ENCODE measurements at places on chromosomes 6 and 20.

DNA sequence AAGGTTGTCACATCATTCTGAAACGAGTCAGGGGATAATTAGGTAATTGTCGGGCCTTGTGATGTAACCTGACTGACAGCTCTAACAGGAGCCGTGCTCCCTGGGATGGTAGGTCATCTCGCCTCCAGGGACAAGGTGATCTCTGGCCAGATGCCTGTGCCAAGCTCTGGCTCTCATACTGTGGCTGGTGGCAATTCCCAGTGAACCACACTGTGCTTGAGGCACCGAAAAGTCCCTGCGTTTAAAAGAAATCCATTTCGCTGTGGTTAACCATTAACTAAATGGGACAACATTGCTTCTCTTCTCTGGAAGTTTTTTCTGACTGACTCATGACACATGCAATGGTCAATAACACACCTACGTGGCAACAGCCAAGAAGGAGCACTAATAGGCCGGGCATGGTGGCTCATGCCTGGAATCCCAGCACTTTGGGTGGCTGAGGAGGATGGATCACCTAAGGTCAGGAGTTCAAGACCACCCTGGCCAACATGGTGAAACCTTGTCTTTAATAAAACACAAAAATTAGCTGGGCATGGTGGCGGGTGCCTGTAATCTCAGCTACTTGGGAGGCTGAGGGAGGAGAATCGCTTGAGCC is 669.2 kb downstream of the PRKN start:
- no peak for DNase-seq

DNA sequence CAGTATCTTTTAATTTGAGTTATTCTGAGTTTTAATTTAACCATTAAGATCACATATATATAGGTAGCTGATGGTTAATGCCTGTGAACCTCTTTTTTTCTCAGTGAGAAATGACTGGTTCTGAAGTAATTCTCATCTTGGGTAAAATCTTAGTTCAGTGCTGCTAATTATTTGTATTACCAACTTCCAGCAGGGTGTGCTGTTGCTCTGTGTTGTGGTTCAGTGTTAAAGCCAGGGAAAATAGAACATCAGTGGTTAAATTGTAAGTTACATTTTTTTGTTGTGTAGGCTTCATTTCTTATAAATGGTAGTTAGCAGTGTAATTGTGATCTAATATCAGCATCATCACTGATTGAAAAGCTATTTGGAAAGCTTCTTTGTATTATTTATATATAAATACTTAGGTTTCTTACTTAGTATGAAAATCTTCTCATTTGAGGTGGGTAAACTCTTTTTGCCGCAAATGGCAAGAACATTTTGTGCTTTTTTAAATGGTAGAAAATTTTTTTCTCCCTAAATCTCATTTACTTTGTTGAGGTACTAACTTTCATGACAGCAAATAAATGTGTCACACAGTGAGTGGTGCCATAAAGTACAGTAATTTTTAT is 43.7 kb downstream of the CDC5L start:
- peak; percentile 54 for DNase-seq

DNA sequence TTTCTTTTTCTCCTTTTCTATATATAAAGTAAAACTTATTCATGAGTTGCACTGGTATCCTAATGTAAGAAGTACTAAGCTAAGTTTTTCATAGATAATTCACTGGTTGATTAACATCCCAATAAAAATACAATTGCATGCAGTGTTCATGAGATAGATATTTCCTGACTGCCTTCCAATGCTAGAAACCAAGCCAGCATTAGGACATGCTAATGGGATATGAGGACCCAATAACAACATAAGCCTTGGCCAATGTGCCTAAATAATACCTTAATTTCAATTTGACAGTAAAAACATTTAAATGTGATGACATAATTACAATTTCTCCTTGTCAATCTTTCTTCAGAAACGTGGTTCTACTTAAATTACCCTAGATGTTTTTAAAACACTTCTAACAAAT is 152.7 kb downstream of the RNGTT start:
- no peak for DNase-seq

DNA sequence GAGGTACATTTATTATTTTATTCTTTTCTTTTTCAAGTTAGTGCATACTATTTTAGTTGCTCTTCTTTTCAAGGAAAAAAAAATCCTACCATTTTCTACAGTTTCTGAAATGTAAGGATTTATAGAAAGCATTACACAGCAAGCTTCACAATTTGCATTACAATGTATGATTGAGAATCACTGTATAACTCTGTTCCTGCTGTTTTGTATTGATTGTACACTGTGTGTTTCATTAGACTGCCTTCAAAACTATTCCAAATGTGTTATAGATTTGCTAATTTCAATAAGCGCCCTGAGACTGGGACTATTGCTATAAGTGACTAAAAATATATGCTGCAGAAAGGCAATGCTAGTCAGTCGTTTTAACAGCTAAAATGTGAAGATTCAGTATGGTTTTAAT is 479.7 kb upstream of the EYS start:
- DNase-seq = no peak

DNA sequence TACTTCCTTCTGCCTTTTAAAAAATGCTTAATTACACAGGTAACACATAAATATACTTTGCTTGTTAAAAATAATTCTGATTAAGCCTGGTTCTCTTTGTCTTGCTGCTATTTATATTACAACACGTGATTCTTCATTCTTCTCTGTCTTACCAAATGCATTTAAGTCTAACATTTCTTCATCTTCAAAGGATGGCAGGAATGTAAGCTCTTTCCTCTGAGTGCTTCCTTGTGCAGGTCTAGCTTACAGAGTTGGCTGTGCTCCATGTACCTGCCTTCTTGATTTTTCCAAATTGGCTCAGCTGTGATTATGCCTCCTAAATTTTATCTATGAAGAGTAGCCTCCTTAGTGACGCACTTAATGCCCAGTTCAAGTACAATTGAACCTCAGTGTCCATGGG is 44.4 kb downstream of the RNF144B start:
- DNase-seq = no peak

DNA sequence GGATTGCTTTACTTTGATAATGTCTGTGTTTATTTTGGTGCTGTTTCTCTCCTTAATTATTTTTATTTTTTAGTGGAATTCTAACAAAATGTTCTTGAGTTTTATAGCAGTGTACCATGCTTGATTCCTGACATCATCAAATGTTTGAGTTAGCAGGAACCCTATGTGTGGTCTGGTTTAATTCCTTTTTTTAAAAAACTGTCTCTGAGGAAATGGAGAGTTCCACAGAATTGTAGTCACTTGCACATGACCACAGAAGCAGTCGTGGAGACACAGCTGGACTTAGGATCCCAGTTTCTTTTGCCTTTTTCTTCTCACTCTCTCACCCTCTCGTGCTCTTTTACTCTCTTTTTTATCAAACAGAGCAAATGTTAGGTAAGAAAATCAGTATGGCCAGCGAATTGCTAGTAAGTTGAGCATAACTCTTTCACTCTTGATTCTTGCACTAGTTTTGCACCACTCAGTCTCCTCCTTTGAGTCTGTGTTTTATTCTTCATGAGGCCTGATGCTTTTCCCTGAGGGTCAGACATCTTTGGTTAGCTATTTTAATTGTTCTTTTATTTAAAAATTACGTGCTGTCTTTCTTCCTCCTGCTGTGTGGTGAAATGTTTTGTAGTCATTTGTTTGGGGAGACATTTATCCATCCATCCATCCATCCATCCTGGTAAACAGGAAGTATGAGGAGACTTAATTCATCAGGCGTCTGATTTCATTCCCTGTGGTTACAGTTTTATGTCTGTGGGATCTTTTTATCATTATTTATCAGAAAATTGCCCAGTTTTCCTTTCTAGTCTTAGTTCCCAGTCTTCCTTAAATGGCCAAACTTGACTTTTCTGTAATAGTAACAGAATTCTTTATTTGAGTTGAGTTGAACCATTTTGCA is 83.0 kb downstream of the SCAF8 start:
- no peak for DNase-seq

DNA sequence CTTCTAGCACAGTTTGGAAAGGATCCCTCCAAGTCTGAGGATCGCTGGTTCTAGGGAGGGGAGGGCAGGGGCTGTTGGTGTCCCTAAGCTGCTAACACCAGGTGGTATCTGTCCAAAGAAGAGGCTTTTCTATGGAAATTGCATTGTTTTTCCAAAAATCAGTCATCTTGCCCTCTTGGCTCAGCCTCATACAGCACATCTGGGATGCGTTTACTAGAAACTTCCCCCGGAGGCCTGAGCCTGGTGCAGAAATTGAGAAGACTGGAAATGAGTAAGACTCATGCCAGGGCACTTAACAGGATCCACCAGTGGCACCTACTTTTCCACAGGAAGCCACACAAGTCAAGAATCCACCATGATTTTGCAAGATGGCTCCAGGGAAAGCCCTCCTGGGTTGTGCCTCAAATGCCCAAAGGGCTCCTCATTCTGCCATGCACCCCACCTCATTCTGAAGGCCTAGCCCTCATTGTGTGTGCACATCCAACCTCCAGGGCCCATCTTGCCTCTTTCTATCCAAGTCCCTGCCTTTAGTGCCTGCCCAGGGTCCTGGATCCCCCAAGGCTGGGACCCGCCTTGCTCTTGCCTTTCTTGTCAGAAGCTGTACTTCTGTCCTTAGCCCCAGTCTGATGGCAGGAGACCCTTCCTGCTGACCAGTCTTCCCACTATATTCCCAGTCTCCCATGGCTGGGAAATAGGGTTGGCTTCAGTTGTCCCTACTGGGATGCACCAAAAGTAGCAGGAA is 97.6 kb downstream of the MRPL14 start:
- DNase-seq = no peak

DNA sequence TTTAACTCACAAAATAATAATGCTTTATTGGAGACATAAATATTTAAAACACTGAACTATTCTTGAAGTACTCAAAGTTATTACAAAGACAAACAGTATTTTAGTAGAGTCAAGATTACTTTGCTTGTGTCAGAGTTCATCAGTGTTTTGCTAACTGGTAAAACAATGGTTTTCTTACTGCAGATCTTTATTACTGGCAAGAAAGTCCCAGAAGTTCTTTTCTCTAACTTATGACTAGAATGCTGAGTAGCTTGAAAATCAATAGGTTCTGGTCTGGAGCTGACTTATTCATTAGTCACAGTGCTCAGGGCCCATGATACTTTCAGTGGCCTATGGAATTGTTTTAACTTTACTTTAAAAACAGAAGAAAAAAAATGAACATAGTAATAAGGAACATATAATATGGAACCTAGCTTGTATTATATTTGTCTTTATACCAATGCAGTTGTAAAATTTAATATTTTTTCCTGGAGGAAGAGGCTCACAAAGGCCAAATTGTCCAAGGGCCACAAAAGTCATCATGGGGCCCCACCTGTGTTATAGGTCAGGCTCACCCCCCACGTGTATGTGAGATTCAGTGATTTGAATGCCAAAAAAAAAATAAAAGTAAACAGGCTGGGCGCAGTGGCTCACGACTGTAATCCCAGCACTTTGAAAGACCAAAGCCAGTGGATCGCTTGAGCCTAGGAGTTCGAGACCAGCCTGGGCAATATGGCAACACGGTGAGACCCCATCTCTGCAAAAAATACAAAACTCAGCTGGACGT is 53.3 kb downstream of the PLEKHG1 start:
- no peak for DNase-seq

- peak; percentile 4 for DNase-seq
Measured at GRCh38 chr6:100228437-100228833, 234.4 kb upstream of the MCHR2 start.

DNA sequence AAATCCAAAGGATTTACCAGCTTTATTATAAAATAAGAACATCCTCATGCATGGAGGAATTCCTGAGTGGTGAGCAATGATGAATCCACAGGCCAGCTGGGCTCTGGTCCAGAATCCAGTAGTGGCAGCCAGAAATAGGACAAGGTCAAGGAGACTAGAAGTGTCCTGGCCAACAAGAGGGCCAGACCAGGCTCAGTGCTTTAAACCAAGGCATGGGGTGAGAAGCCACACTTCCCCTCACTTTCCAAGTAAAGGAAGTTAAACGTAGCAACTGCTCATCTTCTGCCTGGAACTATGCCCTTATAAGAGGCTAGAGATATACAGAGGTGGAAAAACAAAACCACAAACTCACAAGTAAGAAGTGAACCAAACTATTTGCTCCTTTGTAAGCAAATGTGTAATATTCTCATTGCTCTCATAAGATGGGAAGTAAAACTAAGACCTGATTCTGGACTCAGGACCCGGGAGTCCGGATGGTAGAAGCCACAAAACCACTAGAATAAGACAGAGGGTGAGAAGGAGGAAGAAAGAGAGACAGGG is 253.2 kb downstream of the UST start:
- peak; percentile 9 for DNase-seq

DNA sequence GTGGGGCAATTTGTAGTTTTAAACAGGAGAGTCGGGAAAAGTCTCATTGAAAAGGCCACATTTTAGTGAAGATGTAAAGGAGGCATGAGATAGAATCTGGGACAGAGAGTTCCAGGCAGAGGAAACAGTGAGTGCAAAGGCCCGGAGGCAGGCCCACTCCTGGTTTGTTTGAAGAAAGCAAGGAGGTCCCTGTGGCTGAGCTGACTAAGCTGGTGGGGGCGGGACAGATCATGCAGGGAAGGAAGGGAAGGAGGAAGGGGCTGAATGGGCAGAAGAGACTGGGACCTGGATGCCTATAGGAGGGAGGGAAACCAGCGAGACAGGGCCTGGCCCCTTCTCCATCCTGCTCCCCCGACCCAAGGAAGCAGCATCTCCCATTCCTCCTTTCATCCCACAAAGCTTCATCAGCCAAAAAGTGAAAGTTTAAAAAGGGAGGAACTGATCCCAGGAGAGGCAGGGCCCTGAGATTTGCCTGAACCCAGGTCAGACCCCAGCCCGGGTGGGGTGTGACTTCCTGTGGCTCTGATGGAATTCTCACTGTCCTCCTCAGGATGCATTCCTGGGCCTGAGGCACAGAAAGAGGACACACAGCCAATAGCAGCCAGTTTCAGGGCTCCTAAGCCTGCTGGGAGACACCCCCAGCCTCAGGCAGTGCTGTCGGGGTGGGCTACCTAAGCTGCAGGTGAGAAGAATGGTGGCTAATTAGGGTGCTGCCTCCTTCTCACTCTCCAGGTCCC is 54.2 kb upstream of the SIRPA start:
- no peak for DNase-seq

DNA sequence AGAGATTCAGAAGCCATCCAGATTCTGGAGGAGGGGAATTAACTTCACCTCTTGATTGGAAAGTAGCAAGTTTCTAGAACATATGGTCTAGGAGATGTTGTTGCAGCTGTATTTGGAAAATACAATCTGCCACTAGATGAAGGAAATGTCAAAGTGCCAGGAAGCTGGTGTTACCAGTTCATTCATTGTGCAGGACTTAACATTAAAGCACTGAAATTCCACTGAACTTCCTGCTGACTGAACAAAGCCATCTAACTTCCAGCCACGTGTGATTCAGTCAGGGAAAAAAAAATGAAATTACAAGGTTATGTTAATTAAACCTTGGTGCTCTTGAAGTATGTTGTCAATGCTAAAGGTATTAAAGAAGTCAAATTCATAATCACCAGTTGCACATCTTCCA is 321.5 kb upstream of the SASH1 start:
- no peak for DNase-seq

DNA sequence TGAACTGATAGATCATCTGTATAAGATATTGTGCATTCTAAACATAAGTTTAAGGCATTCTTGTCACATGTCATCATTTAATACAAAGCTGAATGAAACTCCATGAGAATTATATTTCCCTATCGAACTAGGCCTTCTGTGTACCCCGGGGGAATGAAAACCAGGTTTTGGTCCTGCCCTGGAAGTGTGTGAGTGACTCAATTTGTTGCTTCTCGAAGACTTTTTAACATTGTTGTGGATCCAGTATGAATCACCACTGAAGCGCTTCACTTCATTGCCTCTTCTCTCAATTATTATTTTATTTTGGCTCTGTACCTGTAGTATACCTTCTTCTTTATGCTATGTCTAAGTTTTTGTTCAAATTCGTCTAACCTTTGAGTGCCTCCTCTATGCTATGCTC is 150.8 kb downstream of the GRIK2 start:
- no peak for DNase-seq

Data from CD4-positive, alpha-beta T cell treated with Interleukin-12 subunit alpha and Interleukin-12 subunit beta, for 1 hour (primary cell).